ENCODE measurements at places on chromosomes 11 and 22.
A peak's percentile ranks its signal among the peaks of the same experiment; 100 is the strongest.

- peak; percentile 22 for DNase-seq
Observed at GRCh38 chr11:119363851-119364590, 17.5 kb downstream of the USP2 start.

GRCh38 chr22:32576553-32577253, 102.1 kb downstream of the FBXO7 start:
- DNase-seq: no peak

GRCh38 chr11:115437902-115438575, 66.2 kb downstream of the CADM1 start:
- no peak for DNase-seq

DNA sequence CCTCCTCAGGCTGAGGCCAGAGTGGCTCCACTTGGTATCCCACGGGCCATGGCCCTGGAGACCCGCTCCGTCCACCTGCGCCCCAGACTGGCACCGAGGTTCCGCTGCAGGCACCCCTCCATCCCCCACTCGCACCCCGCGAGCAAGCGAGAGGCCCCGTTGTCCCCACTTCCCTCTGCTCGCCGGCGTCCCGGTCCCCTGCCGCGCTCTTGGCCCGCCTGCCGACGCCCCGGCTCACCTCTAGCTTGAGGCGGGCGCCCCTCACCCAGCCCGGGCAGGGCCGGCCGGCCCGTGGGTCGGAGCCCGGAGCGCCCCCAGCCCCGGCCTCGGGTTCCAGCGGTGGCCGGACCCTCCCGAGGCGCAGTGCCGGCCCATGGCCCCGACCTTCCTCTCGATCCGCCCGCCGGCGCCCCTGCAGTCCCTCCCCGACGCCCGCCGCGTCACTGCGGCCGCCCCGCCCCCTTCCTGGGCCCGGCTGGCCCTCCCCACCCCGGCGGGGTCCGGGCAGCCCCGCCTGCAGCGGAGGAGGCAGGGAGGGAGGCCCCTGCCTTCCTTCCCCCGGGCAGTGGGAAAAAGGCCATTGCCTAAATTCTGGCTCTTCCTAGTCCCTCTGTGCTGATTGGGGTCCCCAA, at the start of gene PITPNM1:
TSS of gene PITPNM1 (minus strand) at position 414 of the 632 bp plus-strand sequence. CDS start 1,183 bp downstream, outside the sequence.
- DNase-seq: no peak

DNA sequence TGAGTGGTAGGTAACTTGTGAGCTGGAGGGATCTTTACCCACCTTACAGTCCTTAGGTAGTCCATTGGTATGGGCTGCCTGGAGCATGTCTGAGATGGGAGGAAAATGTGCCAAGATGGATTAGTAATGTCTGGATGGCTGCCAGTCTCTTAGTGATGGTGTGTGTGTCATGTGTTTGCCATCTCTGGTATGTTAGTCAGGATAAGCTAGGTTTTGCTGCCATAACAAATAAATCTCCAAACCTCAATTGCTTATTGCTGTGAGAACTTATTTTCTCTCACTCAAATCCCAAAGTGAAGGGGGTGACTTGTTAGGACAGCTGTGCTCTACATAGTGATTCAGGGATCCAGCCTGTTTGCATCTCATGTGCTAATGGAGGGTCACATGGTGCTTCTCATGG, 40.9 kb upstream of the MYEOV start:
- DNase-seq: no peak

DNA sequence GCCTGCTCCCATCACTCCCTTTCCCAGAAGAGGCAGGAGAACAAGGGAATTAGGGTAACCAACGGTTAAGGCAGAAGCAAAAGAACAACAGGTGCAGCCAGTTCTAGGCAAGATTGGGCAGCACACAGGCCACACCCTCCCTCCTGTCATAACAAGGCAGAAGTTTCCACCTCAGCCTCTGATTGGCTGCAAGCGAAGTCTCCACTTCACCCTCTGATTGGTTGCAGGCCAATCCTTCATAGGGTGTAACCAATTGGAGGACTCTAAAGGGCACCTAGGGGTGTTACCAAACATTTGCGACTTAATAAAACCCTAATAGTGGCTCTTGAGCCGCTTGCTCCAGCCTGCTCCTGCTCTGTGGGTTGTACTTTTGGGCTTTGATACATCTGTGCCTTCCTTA, 153.8 kb downstream of the CACNA1I start:
- no peak for DNase-seq

DNA sequence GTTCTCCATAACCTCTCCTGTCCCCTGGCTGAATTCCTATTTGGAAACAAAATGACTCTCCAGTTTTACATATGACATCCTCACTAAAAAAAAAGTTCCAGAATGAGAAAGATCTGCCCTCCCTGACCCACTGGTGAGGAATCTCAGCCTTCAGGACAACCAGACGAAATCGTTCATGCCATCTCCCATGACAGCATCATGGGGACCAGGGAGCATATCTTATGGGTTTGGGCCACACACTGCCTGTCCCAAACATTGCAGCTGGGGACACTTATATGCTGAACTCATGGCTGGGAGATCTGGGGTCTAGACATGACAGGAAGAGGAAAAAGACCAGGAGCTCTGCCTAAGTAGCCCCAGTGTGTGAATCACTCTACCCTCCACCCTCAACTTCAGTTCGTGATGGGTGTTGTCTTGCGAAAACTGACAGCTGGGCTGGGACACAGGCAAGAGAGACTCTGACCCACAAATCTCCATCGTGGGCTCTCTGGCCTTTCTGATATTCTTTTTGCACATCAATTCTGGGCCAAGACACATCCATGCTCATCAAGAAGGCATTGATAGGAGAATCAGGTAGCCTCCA, 102.0 kb downstream of the ZNF280B start:
- DNase-seq: no peak

DNA sequence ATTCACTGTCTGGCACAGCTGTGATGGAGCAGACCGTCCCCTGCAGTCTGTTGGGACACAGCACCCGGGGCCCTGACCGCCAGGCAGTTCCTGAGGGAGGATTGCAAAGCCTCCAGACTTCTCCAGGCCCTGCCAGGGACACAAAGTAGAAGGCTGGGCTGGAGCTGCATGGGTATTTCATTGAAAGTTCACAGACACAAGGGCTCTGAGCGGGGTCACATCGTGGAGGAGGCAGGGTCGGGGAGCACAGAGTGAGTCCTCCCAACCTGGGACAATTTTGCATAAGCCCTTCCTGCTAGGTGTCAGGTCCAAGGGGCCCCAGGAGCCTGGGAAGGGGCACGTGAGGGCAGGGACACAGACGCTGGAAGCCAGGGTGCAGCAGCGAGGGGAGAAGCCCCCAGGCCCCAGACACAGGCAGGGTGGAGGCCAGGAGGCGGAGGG, 15.7 kb downstream of the IFITM10 start:
- no peak for DNase-seq

DNA sequence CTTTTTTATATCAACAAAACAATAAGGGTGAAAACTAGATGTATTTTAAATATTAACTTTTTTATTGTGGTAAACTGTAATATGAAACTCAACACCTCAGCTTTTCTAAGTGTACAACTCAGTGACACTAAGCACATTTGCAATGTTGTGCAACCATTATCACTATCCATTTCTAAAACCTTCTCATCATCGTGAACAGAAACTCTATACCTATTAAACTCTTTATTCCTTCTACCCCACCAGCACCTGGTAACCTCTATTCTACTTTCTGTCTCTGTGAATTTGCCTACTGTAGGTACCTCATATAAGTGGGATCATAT, 9.4 kb downstream of the HORMAD2 start:
- no peak for DNase-seq

- no peak for DNase-seq
Observed at GRCh38 chr11:63240098-63240497, 3.3 kb downstream of the SLC22A25 start.

- DNase-seq: no peak
Observed at GRCh38 chr11:31817621-31818424, 6.7 kb upstream of the PAX6 start.

- DNase-seq: no peak
Observed at GRCh38 chr11:17634776-17635550, 84.4 kb upstream of the MYOD1 start.

- DNase-seq: no peak
Observed at GRCh38 chr11:78806214-78807004, 231.7 kb upstream of the NARS2 start.

GRCh38 chr11:35039076-35039475, 99.9 kb upstream of the CD44 start:
- no peak for DNase-seq

DNA sequence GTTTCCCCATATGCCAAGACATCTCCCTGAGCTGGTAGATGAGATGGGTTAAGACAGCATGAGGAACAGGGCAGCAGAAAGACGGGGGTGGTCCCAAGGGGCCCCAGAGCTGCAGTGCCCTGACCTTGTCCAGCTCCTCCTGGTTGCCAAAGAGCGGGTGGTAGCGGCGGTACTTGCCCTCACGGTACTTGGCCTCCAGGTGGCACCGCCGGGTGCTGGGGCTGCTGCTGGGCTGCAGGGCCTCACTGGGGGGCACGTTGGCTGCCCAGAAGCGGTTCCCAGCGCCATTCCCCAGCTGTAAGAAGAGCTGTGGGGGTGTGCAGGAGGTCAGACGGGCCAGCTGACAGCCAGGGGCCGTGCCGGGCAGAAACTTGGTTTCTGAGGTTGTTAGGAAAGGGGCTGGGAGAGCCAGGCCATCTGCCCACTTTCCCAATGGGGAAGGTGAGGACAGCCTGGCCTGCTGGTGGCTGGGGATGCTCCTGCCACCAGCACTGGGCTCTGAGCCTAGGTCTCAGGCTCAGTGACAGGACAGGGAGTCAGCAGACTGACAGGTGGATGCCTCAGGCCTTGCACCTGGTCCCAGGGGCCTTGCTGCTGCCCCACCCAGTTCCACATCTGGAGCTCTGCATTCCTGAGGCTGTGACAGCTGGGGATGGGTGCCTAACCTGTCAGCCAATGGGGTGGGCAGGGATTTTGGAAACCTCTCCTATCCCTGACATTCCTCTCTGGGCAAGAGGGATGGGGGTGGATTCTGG, 30.0 kb upstream of the PDE2A start:
- no peak for DNase-seq

- peak; percentile 59 for DNase-seq
Observed at GRCh38 chr22:44620129-44620840, 81.7 kb upstream of the PRR5 start.

DNA sequence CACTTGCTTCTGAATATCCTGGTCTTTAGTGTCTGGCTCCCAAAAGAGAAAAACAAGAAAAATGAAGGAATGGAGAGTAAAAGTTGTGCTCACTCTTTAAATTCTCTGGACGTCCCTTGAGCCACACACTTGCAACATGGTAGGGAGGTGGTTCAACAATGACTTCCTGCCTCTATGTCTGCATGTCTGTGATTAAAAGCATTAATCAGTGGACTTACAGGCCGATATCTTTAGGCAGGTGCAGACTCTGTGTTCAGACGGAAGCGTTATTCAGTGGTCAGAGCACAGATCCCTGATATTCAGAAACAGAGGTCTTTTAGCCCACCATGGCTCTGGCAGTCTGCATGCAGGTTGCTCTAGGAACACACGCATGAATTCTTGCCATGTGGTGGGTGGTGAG, 1920.0 kb upstream of the RAG2 start:
- DNase-seq: no peak

DNA sequence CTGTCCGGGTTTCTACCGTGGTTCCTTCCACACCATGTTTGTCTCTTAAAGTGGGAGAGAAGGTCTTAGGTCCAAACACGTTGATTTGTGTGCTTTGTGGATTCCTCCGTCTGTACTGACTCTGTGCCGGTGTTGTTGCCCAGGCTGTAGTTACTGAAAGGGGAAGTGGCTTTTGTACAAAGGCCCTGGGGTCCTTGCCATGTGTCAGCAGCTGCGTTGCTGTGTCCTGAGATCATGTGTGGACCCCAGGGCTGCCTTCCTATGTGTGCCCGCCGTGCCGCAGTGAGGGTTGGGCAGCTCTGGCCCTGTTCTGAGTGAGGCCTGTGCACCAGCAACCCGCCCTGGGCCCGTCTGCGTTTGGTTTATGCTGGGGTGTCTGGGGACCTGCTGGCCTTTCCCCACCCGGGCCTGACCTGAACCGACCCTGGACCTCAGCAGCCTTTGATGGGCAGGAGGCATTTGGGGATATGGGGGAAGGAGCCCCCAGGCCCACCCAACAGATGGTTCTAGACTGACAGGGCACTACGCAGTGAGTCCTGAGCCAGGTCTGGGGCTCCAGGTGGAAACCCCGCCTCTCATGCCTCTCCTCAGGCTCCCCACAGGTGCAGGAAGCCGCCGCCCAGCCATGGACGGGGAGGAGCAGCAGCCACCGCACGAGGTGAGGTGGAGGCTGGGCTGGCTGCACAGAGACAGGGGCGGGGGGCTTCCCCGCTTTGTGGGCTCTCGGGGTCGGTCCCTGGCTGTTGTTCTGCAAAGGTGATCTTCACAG, 6.9 kb downstream of the TRABD start:
- no peak for DNase-seq

GRCh38 chr11:134293119-134294113, 17.2 kb downstream of the GLB1L3 start:
- no peak for DNase-seq

DNA sequence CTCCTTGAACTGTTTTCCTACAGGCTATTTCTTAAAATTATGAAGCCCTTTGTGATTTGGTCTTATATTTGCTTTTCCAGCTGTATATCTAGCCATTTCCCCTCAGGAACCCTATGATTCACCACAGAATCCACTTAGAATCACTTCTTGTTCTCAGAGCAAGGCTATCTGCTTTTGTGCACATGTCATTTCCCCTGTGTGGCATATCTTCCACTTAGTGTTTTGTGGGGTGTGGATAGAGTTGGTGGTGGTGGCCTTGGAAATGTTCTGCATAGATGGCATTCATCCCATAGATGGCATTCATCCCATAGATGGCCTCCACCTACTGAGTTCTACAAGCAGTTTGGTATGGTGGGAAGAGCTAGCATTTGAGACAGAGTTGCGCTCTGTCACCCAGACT, 44.7 kb downstream of the SWAP70 start:
- no peak for DNase-seq

DNA sequence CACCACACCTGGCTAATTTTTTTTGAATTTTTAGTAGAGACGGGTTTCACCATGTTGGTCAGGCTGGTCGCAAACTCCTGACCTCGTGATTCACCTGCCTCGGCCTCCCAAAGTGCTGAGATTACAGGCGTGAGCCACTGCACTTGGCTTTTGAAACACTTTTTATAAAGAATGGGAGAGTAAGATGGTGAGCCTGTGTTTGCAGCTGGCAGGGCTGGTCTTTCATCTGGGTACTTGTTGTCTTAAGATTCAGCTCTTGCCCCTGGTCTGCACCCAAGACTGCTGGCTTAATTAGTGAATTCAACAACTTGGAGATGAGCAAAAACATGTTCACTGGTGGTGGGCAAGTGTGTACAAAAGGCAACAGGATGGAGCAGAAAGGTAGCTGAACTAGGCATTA, 4.0 kb downstream of the TSPAN18 start:
- no peak for DNase-seq
